ENCODE measurements at places on chromosomes 12 and 14.

DNA sequence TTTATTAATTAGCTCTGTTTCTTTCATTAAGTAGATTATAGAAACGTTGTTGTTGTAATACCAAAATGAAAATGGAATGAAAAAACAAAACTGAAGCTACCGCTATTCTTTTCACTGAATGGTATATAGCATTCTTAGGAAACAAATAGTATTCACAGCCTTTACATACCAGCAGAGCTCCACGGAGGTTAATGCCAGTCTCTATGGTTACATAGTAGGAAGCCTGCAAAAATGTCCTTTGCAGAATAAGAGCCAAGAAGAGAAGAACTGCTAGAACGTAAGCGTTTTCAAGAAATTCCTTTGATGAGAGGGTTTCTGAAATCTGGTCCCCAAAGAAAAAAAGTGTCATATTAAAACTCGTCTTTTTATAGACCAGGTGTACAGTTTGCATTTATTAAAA, 30.6 kb downstream of the ABCC9 start:
- no peak for DNase-seq

DNA sequence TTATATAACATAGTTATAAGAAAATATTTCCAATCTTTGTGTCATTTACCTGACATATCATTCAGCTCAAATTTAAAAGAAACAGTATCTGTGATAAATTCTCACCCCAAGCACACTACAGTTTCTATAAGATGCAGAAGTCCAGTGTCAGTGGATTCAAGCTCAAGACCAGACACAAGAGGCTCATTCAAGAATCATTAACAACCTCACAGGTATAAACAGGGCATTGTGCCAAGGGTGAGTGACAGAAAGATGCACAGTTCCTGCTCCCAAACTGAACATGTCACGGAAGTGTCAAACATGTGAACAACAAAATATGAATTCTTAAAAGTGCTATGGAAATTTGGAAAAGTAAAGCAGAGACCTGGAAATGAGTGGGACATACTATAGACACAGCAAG, 12.8 kb downstream of the ATP2B1 start:
- no peak for DNase-seq

DNA sequence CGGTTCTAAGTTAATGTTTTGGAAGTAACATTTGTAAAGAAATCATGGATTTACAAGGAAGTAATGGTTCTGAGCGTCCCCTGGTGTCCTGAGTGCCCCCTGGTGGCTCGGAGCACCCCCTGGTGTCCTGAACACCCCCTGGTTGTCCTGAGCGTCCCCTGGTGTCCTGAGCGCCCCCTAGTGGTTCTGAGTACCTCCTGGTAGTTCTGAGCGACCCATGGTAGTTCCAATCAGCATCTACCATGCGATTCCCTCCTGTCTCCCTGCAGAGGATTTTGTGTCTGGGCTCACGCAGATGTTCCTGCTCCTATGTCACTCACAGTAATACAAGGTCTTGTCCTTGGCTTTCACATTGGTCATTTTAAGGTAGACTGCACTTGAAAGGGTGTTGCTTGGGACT, 1352.9 kb downstream of the TMEM121 start:
- peak; percentile 26 for DNase-seq

DNA sequence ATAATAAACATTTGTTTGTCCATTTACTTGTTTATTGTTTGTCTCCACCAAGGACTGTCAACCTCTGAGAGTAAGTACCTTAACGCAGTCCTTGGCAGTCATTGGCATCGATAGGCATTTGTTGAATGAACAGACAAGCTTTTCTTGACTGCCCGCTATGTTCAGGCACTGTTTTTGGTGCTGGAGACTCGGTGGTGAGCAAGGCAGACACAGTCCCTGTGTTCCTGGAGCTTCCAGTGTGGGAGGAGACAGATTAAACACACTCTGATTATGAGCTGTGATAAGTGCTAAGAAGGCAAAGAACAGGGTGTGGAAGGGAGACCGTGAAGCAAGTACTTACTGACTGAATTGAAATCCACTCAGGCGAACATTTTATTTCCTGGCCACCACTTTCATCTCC, 1.2 kb downstream of the ATP6V0A2 start:
- no peak for DNase-seq

GRCh38 chr14:49058511-49058910, 527.7 kb downstream of the RPS29 start:
- DNase-seq, result no peak

DNA sequence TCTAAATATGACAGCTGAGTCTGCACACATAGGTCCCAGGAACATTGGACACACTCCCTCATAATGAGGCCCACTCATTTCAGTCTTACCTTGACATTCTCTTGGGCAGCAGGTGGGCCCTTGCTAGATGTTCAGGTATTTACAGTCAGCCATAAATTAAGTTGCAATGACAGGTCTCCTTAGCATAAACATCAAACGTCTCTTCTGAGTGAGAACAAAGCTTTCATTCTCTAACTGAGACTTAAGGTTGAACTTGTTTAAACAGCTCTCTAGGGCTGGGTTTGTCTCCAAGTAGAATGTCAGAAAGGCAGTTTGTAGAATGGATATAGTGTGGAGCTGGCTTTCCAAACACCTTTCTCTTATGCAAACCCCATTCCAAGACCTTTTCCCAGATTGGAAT, 10.3 kb downstream of the ACVR1B start:
- DNase-seq, result no peak

GRCh38 chr12:34022079-34022830, at the start of gene ALG10:
Gene ALG10 (plus strand): TSS chr12:34022496. CDS start chr12:34022600, 104 bp downstream.
- DNase-seq, result peak; percentile 94

DNA sequence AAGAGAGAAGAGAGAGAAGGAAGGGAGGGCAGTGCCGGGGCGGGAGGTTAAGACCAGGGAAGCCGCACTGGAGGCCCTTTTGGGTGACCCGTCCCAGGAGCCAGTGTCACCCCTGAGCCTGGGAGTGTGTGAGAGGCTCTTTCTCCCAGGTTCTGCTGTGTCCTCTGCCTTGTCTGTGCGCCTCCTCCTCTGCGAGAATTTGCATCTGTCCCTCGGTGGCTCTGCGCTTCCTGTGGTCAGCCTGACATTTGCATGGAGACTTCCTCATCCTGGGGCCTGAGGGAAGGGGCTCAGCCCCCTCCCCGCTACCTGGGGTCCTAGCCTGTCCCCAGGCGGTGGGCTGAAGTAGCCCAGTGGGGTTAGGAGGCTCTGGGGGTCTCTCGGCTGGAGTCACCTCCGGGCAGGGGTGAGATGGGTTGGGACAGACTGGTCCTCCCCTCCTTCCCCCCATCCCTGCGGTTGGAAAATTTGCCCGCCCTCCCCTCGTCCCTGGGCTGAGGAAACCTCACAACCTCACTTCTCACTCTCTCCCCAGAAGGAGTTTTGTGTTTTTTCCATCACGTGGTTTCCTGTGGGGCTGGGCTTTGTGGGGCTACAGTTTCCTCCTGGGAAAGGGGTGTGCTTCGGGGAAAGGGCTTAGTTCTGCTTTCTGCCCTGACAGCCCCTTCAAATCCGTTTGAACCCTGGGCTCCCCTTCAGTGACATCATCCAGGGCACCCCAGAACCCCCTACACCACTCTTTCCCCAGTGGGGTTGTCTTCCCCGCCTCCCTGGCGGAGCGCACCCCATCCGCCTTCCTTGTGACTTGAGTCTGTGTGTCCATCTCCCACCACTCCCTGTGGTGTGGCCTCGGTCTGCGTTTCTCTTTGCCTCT, 2.5 kb downstream of the PTPN6 start:
- no peak for DNase-seq

DNA sequence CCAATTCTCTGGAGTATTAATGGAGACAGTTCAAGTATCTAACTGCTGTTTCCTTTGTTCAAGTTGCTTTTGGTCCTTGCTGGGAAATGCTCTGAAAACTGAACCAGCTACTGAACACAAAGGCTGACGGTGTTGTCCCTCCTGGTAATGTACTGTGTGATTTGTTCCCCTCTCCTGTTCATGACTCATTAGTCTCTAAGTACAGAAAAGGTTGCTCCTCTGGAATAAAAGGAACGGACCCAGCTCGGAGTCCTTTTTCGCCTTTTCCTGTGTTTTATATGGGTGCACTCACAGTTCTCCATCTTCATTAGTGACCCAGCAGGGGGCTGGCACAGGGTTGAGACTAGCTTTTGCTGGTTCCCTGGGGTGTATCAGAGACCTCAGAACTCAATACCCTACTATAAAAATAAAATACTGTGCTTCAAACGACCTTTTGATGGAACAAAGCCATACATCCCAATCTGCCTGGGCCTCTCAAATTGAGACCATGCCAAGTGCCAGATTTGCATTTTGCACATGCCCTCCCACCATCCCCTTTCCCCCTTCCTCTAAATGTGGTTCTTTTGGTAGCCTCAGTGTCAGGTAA, 269.7 kb downstream of the RAD51B start:
- peak; percentile 66 for DNase-seq

DNA sequence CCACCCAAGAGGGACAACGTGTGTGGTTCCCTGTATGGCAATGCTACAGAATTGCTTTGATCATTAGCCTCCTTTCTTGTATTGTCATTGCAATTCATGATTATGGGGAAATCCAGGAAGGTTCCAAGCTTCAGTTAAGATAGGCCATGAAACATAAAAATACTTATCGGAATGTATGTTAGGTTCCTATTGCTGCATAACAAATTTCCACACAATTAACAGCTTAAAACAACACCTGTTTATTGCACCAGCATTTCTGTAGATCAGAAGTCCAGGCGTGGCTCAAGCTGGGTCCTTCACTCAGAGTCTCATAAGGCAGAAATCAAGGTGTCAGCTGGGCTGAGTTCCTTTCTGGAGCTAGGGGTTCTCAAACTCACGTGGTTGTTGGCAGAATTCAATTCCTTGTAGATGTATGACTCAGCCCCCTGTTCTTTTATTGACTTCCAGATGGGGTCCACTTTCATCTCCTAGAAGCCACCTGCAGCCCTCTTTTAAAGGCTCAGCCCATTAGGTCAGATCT, 365.6 kb upstream of the TMPO start:
- DNase-seq, result no peak

GRCh38 chr14:89428546-89429198, 11.6 kb upstream of the FOXN3 start:
- no peak for DNase-seq

DNA sequence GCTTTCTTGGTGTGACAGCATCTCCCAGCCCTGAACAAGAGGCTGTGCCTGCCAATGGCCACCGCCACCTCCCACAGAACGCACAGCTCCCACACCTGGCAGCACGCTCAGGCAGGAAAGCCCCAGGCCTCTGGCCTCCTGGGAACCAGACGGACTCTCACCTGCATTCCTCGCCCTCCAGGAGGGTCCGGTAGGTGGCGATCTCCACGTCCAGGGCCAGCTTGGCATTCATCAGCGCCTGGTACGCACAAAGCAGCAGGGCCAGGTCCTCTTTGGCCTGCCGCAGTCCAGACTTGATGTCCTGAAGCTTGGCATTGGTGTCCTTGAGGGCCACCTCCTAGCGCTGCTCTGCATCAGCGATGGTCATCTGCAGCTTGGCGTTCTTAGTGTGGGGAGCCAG, 12.1 kb upstream of the KRT77 start:
- DNase-seq, result no peak

DNA sequence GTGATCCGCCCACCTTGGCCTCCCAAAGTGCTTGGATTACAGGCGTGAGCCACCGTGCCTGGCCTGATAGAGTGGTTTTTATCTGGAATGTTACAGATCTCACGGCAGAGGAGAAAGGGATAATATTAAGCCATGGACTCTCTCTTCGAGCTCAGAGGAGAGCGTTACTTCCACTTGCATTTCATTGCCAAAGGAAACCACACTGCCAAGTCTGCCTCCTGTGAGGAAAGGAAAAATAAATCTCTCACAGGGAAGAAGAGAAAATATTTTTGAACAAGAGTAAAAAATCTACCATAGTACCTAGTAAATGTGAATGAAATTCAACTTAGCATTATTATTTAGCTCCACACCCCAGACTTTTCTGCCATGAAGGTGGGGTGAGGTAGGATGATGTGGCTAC, 319.2 kb upstream of the PRICKLE1 start:
- DNase-seq, result no peak

DNA sequence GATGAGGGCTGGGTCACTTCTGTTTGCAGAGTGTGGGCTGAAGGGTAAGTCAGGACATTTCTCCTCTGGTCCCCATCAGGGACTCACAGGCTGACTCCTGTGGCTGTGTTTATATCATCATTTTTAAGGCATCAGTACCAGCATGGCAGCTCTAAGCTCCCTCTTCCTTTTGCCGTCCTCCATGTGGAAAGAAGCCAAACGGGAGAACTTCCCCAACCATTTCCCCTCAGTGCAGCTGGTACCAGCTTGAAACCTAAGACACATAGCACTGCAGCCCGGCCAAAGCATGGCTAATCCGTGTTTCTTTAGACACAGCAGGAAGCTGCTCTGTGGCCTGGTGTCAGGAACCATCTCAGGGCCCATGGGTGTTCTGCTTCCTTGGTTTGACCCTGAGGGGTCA, 31.9 kb upstream of the ATP2A2 start:
- DNase-seq, result no peak

- DNase-seq, result no peak
These were observed 237.9 kb downstream of the PAWR start for GRCh38 chr12:79452906-79453305.

DNA sequence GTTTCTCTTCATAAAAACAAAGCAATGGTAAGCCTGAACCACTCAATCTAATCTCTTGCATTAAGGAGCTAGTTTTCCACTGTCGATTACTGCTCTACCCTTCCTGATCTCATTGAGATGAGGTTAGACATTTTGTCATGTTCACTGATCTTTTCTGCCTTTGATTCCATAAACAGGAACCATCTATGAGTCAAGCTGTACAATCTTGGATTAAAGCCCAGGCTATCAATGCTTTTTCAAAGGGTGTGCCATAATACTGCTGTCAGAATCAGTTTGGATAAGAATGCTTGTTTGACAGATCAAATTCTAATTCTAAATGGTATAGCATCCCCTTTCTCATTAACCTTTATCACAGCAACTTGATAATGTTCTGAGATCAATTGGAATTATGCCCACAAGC, 16.1 kb downstream of the GRIP1 start:
- DNase-seq, result peak; percentile 28

- DNase-seq, result peak; percentile 35
These were observed at the start of gene BRI3BP for GRCh38 chr12:124993626-124994436. Gene BRI3BP (plus strand): TSS chr12:124993645. CDS start chr12:124993791, 146 bp downstream.

GRCh38 chr12:54981796-54982195, 2.8 kb downstream of the TESPA1 start:
- DNase-seq, result no peak

DNA sequence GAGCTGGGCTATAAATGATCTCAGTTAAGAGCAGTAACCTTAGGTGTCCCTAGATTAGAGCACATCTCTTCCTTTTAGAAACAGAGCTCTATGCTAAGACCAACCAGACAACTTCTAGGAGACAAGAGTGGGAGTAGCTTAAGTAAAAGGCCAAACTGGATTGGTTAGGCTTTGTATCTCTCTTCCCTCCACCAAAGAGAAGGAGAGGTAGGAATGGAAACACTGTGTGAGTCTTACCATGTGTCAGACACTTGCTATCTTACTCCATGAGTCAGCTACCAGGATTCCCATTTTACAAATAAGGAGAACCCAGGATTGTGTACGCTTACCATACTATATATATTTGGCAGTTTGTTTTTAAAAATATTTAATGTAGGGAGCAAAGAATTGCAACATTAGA, 122.9 kb downstream of the PAX9 start:
- DNase-seq, result no peak

Data from kidney glomerular epithelial cell (primary cell).